ENCODE measurements at places on chromosomes 1 and 21.

DNA sequence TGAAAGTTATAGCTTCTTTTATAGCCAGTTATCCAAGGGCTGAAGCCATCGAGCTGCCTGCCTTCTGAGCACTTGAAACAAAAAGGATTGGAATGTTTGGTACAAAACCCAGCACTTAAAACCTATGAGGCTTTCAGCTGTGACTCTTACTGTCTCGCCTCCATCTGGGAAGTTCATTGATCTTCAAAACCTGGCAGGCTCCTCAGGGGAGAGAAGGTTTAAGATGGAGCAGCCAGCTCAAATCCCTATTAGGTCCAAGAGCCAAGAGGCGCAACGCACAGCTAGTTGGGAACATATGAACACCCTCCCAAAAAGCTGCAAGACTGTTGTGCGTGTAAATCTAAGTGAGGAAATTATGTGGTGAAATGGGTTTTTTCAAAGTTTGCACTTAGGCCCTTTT lies 33.4 kb downstream of the BACE2 start:
- DNase-seq: no peak

DNA sequence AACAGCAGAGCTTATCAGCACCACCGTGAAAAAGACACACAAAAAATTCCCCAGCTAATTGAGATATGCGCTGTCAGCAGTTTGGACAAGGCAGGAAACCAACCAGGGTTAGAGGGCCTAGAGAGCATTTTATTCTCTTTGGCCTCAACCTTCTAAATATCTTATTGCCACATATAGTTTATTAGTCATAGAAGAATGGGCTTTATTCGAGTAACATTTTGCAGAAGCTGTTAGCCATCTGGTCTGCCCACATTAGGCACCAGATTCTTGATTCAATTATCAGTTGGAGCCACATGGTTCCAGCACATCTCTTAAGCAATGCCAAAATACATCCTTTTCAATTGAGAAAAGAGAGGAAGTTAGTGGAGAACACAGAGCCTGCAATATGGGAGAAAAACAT lies 109.9 kb upstream of the CXADR start:
- no peak for DNase-seq

- DNase-seq: peak; percentile 61
Measured at GRCh38 chr1:241972703-241973369, 15.3 kb downstream of the BECN2 start.

DNA sequence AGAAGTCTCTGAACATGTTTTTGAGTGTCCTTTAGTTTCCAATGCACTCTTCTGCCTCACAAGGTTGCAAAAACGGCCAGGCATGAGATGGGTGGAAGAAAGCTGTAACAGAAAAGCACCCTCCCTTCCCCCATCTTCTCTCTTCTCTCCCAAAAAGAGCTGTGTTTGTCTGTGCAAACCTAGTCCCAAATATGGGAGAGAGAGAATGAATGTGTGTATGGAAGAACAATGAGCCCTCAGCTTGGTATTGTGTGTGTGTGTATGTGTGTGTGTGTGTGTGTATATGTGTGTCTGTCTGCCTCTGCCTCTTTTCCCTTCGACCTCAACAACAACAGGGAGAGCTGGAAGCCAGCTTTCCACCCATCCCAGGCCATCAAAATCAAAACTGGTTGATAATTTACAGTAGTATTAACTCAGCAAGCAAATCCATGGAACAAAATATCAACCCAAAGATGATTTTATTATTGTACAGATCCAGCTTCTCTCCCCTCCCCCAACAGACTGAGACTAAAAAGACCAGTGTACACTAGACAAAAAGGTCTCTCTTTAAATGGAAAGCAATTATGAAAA lies 1.8 kb downstream of the RERE start:
- no peak for DNase-seq

DNA sequence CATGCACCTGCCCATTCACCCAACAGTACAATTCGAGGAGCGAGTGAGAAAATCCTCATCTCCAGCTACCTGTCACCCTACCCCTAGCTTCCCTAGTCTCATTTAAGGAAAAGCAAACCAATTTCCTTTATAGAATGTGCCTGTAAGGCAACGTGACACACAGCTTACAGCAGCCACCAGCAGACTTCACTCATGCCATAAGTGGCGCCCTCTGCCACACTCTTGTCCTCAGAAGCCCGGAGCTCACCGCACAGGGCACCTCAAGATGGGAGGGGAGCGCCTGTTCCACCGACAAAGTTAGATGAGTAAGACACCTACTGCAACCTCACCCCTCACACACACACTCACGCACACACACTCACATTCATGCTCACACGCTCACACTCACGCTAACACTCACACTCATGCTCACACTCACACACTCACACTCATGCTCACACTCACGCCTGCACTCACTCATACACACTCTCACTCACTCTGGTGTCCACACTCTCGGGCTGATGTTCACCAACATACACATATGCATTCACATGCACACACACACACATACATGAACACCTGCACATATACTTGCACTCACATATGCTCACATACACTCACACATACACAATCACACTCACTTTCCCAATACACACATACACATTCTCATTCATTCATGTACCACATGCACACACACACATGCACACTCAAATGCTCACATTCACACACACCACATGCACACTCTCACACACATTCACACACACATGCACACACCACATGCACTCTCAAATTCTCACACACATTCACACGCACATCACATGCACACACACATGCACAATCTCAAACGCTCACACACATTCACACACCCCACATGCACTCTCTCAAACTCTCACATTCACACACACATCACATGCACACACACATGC lies 170.7 kb downstream of the PSMG1 start:
- no peak for DNase-seq

DNA sequence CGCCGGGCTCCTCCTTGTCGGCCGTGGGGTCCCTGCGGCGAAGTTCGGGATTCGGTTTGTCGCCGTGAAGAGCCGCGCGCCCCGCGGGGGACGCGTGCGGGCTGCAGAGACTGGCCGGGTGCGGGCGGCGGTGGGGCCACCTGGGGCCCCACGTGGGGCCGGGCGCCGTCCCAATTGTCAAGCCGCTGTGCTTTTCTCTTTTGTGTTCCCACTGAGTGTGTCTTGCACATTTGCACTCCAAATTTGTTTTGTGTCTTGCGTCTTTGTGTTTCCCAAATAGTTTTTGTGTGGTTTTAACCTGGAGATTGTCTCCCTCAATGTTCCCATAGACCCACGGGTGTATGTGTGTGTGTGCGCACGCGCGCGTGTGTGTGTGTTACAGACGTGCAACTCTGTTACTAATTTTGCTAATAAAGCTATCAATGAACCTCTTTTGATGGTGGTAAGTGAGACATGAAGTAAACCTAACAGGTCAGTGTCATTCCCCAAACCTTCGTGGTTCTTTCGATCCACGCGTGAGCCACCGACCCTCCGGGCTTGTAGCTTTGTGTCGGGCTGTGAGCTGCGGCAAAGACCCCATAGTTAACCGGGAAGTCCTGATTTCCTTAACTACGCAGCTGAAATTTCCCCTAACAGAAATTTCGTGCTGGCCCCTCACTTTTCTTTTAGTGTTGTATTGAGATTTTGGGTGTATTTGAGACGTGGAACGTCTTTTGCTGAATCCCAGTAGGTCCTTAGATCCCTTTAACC lies 708 bp downstream of the PRDM2 start:
- DNase-seq: peak; percentile 46

GRCh38 chr1:160706526-160707235 lies 4.9 kb downstream of the CD48 start:
- DNase-seq: no peak

GRCh38 chr1:22606161-22606560 lies 30.3 kb upstream of the C1QA start:
- DNase-seq: no peak

GRCh38 chr1:243559575-243560162 lies 290.4 kb downstream of the AKT3 start:
- no peak for DNase-seq

- DNase-seq: no peak
Measured at GRCh38 chr21:38249696-38250278, 7.0 kb upstream of the KCNJ15 start.

GRCh38 chr1:1349256-1350012 lies at the start of gene DVL1:
TSS of gene DVL1 (minus strand) at chr1:1349418. CDS start at chr1:1349065, 353 bp downstream.
- peak; percentile 72 for DNase-seq

GRCh38 chr1:213274140-213274539 lies 223.1 kb downstream of the RPS6KC1 start:
- DNase-seq: no peak

GRCh38 chr1:77739235-77739634 lies 20.4 kb downstream of the USP33 start:
- no peak for DNase-seq

DNA sequence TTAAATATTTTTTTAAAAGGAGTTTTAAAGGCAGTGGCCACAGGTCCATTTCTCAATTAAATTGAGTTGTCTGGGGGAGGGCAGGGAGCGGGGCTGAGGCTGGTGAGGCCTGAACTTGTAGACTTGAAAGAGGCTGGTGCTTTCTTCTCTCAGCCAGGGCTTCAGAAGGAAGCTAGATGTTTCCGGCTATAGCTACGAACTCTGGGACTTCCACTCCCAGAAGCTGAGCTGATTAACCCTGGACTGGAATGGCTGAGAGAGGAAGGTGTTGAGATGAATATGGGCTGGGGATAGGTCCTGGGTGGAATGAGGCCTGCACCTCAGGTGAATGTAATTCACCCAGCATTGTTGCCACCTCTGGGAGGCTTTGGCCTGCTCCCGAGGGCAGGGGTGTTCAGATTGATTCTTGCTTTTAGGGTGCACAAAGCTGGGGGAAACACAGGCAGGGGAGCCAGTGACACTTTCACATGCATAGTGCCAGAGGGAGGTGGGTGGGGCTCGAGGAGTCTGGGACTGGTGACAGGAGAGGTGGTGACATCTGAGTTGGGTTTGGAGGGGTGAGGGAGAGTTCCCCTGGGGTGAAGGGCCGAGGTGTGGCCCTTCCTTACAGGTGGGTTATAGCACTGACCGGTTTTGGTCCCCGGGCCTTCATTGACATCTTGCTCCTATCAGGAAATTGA lies 18.2 kb downstream of the LDLRAP1 start:
- no peak for DNase-seq

DNA sequence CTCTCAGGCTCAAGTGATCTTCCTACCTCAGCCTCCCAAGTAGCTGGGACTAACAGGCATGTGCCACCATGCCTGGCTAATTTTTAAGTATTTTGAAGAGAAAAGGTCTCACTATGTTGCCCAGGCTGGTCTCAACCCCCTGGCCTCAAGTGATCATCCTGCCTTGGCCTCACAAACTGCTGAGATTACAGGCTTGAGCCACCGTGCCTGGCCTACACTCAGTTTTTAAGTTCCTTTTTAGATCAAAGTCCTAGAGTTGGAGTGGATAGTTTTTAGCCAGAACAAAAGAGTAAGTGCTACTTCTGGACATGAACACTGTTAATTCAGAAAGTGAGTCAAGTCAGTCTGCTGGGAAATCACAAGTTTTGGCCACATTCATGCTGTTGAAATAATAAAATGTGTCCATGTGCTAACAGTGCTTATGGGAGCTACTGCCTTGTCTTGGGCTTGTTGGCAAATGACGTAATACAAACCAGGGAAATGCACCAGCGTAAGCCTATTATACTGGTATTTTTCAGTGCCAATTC lies 84.2 kb downstream of the NDUFS5 start:
- DNase-seq: no peak

DNA sequence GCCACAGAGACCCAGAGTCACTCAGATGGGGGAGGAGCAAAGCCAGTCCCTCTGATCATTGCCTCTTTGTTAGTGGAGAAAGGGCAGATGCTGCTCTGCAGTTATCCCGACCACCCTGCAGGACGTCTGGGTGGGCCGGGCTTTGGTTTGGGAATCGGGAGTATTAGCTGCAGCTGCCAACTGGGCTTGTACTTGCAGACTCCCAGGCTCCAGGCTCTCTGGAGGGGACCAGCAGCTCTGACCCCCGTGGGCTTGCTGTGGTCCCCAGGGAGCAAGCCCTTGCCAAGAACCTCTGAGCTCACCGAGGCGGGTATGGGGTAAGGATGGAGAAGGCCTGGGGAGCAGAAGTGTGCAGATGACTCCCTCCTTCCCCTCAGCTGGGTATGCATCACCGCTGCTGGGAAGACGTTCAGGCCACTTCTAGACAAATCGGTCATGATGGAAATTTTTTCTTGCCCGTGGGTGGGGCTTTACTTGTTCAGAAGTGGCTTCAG lies 21.6 kb downstream of the MAPKAPK2 start:
- no peak for DNase-seq

GRCh38 chr1:198986442-198986841 lies 347.6 kb downstream of the PTPRC start:
- no peak for DNase-seq

GRCh38 chr1:32334864-32335534 lies 1.0 kb downstream of the MARCKSL1 start:
- no peak for DNase-seq

GRCh38 chr1:110686188-110686587 lies 11.4 kb upstream of the KCNA3 start:
- DNase-seq: no peak

GRCh38 chr1:113109908-113110554 lies 37.0 kb downstream of the LRIG2 start:
- no peak for DNase-seq

DNA sequence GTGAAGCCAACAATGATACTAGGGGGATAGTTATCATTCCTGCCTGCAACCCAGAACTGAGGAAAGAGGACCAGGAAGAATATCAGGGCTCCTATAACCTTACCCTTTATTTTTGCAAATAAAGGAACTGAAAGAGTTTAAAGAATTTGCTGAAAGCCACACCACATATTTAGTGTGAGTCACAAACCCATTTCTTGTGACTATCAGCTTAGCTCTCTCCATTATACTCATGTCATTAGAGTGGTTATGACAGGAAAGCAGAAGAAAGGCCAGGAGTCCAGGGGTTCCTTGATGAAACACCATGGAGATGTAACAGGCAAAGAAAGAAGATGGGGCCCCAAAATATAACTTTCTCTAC lies 141.1 kb upstream of the SAMSN1 start:
- DNase-seq: no peak
